D721Med (cell line): ENCODE measurements at places on chromosomes 4 and X.

DNA sequence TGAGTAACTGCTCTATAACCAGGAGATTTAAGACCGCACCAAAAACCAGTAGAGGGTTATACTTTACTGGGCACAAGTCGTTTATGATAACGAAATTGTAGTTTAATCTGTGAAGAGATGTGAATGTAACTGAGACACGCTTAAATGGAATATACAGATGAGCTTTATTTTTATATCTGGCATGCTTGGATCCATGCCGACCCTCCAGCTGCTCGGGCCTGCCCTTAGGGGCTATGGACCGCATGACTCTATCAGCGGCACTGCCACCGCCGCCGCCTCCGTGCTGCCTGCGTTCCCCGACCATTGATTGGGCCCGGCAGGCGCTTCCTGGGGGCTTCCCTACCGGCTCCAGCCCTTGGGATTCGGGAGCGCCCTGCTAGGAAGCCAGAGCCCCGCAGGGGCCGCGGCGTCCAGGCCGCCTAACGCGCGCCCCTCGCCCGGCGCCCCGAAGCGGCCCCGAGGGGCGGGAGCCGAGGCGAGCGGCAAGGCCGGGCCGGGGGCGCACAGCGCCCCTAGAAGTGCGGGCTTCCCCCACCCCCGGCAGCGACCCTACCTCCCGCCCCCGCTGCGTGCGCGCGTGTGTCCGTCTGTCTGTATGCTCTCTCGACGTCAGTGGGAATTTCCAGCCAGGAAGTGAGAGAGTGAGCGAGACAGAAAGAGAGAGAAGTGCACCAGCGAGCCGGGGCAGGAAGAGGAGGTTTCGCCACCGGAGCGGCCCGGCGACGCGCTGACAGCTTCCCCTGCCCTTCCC is at the start of gene NFKB1:
TSS of gene NFKB1 (plus strand) at position 664 of the 751 bp plus-strand sequence. CDS start 24,160 bp downstream, outside the sequence.
- DNase-seq = no peak

- DNase-seq = no peak
These were observed 141.0 kb downstream of the PJA1 start for GRCh38 chrX:69024161-69024736.

GRCh38 chr4:24607334-24607733 is 23.0 kb upstream of the DHX15 start:
- no peak for DNase-seq

DNA sequence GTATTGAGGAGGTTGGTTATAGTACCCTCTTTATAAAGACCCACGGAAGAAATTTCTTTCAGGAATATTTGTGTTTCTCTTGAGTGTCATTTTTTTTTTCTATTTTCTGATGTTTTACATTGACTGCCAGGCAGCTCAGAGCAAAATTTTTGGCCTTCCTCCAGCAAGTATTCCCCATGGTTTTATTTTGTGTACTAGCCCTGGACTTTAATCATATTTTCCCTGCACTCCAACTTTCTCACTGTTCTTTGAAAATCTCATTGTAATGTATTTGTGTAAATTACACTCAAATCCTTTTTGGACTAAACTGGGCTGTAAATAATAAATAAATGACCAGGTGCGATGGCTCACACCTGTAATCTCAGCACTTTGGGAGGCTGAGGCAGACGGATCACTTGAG is 45.6 kb upstream of the USP46 start:
- DNase-seq = no peak

DNA sequence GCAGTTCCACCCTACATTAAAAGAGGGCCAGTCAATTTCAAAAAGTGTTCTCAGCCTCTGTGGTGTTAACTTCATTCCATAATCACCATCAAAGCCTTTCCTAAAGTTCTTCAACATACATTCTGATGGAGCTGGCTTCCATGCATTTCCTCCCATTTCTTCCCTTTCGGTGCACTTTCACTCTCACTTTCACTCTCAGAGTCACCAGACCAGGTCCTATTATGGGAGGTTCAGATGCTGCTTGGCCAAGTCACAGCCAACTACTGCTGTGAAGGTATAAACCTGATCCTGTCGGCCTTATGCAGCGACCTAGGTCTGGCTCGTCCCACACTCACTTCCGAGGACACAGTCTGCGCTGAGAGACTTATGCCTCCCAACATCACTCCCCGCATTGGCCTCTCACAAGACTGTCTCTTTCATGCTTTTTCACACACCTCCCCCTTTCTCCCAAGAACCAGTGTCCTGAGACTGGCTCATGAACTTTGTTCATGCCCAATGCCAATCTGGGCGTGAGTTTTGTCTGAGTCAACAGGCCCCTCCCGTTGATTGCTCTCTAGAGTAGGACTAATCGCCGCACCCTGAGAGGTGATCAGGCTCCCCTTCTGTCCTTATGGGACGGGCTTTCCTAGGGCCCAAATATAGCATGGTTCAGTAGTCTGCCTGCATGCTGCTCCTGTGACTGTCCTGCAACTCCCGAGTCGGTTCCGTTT is 60.8 kb upstream of the XAGE1B start:
- DNase-seq = no peak
